AG09309 (cell line): ENCODE measurements at places on chromosomes 6 and 20.
A peak's percentile ranks its signal among the peaks of the same experiment; 100 is the strongest.

GRCh38 chr6:88072462-88072861 is 24.8 kb downstream of the SPACA1 start:
- no peak for DNase-seq

DNA sequence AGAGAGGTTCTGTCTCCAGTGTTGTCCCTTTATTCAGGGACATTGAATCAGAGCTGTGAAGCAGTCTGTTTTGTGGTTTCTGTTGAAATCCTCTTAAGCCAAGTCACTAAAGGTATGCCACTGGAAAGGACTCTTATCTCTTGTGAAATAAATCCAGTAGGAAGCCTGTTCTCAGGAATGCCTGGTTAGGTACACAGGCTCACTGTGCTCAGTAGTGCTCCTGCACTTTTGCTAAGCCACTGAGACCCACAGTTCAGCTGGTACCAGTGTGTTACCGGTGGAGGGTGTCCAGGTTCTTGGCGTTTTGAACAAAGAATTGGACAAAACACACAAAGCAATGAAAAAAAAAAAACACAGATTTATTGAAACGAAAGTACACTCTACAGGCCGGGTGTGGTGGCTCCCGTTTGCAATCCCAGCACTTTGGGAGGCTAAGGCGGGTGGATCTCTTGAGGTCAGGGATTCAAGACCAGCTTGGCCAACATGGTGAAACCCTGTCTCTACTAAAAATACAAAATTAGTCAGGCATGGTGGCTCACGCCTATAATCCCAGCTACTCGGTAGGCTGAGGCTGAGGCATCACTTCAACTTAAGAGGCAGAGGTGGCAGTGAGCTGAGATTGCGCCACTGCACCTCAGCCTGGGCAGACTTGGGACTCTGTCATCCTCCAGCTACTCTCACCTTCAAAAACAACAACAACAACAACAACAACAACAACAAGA is 186.1 kb downstream of the JARID2 start:
- no peak for DNase-seq

DNA sequence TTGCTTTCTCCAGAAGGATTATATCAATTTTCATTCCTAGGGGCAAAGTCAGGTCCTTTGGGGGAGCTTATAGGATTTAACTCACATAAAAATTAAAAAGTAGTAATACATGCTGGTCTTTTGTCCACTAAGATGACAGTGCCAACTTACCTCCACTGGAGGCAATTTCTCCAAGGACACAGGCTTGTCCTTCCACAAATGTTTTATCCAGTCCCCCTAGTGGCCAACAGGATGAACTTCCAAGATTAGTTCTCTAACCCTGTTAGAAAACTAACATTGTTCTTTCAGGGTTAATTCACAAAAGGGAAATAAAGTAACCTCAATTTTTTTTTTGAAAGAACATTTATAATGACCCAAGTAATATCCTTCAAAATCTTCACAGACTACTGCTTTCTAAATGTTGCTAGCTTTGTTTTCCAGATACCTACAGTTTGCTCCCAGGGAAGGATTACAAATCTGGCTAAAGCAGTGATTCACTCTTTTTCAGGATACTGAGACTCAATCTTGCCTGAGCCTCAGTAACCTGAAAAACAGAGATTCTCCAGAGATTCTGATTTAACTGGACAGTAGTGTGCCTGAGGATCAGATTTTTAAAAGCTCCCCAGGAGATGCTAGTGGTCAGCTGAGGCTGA is 31.7 kb upstream of the UBR2 start:
- no peak for DNase-seq

DNA sequence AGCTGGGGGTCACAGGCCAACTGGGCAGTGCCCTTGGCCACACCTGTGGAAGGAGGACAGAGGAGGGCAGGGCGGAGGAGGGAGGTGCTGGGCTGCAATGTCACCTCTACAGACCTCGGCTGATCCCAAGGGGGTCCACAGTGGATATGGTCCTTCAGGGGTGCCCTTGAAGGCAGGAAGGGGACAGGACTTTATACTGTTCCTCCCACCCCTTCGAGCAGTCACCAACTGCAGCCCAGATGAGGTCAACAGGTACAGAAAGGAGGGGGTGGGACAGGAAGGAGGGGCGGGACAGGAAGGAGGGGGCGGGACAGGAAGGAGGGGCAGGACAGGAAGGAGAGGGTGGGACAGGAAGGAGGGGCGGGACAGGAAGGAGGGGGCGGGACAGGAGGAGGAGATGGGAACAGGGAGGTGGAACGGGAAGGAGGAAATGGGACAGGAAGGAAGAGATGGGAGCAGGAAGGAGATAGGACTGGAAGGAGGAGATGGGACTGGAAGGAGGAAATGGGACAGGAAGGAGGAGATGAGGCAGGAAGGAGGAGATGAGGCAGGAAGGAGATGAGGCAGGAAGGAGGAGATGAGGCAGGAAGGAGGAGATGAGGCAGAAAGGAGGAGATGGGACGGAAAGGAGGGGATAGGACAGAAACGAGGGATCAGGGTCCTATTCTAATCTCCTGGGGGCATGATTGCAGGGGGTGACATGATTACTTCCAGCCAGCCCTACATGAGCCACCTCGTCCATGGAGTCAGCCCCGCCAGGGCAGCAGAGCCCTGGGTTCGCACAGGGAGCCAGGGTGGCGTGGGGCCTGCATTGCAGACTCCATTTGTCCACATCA is 19.4 kb upstream of the MRGBP start:
- no peak for DNase-seq

GRCh38 chr6:15754035-15754705 is 91.3 kb upstream of the DTNBP1 start:
- DNase-seq = no peak

DNA sequence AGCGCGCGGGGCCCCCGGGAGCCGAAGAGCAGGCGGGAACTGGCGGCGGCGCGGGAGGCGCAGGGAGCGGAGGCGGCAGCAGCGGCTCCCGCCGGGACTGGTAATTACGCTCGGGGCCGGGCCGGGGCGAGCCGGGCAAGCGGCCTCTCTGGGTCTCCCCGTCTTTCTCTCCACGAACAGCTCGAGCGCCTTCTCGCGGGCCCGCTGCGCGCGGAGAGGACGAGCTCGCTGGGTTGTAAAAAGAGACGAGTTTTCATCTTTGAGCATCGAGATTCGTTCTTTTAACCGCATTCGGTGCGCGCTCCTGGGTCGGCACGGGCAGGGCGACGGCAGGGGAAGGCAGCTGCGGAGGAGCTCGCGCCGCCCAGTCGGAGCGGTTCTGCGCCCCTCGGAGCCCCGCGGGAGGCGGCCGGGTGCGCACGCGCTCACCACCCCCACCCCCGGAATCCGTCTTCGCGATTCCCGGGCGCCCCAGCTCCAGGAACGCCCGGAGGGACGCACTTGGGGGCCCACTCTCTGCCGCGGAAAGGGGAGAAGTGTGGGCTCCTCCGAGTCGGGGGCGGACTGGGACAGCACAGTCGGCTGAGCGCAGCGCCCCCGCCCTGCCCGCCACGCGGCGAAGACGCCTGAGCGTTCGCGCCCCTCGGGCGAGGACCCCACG is 38.0 kb downstream of the YTHDF1 start:
- no peak for DNase-seq

DNA sequence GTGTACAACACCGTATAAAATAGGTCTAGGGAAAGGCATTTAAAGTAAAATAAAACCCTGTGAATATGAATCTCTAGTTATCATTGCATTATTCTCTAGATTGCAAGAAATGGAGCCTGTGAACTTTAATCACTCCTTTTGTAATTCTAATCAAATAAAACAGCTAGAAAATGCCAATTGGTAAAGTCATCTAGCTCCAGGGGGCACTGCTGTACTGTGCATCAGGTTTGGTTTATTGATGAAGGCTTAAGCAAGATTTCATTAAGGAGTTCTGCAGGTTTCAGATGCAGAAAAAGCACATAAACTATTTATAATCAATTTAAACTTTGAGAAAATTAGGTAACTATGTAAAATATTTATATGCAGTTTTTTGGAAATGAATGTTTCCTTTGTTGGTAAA is 645.0 kb downstream of the PHF3 start:
- DNase-seq = no peak

GRCh38 chr20:36768768-36769430 is 4.7 kb downstream of the DSN1 start:
- no peak for DNase-seq

- no peak for DNase-seq
These were observed 26.5 kb downstream of the SULF2 start for GRCh38 chr20:47758517-47759450.

DNA sequence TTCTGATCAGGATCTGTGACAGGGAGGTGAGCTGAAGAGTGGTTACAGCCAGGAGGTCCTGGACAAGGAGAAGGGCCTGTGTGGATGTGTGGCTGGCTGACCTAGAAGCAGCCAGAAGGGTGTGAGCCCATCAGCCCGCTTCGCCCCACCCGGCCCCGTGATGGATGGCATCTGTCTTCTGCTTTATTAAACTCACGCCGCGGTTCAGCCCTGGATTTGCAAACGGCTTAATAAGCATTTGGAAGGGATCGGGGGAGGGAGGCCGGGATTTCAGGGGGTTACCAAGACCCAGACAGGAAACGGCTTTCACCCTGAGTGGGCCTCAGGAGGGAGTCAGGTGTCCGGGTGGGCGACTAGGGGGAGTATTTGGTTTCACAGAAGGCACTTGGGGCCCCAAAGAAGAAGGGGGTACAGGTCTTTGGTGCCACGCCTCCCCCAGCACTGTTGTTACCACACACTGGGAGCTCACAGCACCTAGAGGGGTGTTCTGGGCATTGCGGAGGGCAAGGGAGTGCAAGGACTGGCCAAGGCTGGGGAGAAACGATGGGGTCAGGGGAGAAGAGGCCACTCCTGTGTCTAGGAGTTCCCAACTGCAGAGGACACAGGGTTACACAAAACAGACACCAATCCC is 53.8 kb upstream of the FOXP4 start:
- DNase-seq = no peak

- DNase-seq = no peak
These were observed 271.8 kb downstream of the PRL start for GRCh38 chr6:22024973-22025467.

GRCh38 chr6:31143148-31143547 is 4.3 kb upstream of the PSORS1C2 start:
- DNase-seq = peak; percentile 46

- DNase-seq = peak; percentile 85
These were observed 498.3 kb upstream of the SULF2 start for GRCh38 chr20:48283470-48284110.

- DNase-seq = no peak
These were observed 29.7 kb upstream of the RANBP9 start for GRCh38 chr6:13741365-13741764.

GRCh38 chr6:140018588-140018987 is 644.1 kb upstream of the CITED2 start:
- DNase-seq = no peak

DNA sequence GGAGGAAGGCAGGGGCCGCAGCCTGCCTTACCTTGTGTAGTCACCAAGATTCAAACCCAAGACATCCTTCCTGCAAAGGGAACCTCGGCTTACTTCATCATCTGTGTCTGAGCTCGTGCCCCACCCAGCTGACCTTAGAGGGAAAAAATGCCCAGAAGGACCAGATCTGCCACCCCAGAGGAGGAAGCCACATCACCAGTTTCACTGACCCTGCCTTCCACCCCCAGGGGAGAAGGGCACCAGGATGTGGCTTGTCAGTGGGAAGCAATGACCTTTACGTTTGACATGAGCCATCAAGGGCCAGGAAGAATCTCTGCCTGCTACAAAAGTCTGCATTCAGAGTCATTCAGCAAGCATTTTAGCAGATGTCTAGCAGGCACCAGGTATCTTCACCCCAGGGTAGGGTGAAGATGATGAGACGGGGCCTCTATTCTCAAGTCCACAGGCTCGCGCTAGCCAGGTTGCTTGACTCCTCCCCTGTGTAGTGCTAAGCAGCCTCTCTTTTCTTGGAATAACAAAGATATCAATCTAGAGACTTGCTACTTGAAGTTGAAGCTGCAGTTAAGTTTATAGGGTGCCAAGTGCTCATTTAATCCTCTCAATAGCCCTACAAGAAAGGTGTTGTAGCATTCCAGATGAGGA is 28.1 kb downstream of the HM13 start:
- DNase-seq = no peak

GRCh38 chr6:38797391-38797790 is 82.3 kb downstream of the DNAH8 start:
- no peak for DNase-seq

DNA sequence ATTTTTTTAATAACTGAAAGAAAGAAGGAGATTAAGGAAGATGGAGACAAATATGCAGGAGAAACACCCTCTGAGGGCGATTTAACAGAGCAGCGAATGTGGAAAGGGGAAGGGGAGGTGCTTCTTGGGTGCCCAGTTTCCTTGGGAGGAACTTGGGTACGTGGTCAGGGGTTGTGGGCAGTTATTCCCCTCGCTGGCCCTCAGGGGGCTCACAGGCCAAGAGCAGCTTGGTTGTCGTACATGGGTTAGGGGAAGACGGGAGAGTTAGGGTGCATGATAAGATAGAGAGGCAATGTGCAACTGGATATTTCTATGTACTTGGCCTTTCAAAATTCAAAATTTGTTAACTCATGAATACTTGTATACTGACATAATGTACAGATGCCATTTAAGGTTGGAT is 7.0 kb upstream of the TUBB2A start:
- no peak for DNase-seq

- DNase-seq = no peak
These were observed 141.0 kb upstream of the COL21A1 start for GRCh38 chr6:56388415-56388755.

DNA sequence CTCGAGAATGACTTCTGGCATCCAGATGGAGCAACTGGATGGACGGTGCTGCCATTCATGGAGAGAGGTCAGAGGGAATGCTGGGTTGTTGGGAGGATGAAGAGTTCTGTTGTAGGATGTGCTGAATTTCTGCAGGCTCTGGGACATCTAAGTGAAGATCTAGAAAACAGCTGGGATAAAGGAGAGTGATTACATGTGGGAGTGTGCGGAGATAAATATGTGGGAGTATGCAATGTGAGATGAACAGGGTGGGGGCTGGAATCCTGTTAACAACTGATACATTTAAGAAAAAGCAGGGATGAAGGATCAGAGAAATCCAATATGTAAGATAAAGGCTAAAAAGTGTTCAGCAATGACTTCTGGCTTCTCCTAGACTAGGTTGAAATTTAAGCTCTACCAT is 43.1 kb downstream of the FAXC start:
- no peak for DNase-seq

GRCh38 chr6:118581489-118581959 is 33.4 kb downstream of the PLN start:
- no peak for DNase-seq

- DNase-seq = no peak
These were observed 839.5 kb downstream of the FRK start for GRCh38 chr6:115221198-115221597.
